Kidney glomerular epithelial cell (primary cell): ENCODE measurements at places on chromosomes 7 and 10.

GRCh38 chr7:96189129-96189820 lies 132.6 kb downstream of the SLC25A13 start:
- no peak for DNase-seq

DNA sequence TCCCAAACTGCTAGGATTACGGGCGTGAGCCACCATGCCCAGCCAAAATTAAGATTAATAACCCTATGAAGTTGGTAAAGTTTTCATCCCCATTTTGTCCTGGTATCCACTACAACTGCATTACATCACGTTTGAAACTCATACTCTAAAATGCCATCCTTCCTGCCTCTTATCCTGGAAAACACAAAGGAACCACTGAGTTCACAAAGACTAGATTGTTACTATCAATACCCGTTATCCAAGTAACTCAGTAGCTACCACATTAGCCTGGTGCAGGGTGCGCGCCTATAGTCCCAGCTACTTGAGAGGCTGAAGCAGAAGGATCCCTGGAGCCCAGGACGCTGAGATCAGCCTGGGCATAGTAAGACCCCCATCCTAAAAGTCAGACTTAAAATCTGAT lies 63.5 kb upstream of the ANAPC16 start:
- no peak for DNase-seq

- DNase-seq: no peak
Observed at GRCh38 chr10:42989481-42989921, 87.4 kb upstream of the RET start.

DNA sequence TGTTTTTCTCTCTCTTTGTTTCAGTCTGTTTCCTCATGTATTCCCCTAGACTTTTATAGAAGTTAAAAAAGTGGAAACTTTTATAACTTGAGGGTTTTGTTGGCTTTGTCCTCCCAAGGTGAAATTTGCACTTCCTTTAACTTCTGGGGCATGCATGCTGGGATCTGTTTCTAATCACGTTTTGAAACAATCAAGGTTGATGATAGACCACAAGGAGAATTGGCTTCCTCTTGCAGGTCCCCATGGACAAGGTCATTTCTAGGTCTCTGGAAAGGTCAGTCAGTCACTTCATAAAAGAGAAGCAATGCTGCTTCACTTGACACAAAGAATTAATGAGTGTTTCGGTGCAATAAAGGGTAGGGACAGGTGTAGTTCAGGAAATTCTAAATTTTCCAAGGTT lies 811.8 kb upstream of the CELF2 start:
- no peak for DNase-seq

- DNase-seq: no peak
Observed at GRCh38 chr7:36153571-36154097, 580 bp downstream of the EEPD1 start.

GRCh38 chr7:582931-583330 lies 63.3 kb upstream of the PDGFA start:
- no peak for DNase-seq

- DNase-seq: no peak
Observed at GRCh38 chr7:155483868-155484325, 26.0 kb downstream of the EN2 start.

GRCh38 chr7:80347173-80347572 lies 164.7 kb downstream of the GNAT3 start:
- no peak for DNase-seq

DNA sequence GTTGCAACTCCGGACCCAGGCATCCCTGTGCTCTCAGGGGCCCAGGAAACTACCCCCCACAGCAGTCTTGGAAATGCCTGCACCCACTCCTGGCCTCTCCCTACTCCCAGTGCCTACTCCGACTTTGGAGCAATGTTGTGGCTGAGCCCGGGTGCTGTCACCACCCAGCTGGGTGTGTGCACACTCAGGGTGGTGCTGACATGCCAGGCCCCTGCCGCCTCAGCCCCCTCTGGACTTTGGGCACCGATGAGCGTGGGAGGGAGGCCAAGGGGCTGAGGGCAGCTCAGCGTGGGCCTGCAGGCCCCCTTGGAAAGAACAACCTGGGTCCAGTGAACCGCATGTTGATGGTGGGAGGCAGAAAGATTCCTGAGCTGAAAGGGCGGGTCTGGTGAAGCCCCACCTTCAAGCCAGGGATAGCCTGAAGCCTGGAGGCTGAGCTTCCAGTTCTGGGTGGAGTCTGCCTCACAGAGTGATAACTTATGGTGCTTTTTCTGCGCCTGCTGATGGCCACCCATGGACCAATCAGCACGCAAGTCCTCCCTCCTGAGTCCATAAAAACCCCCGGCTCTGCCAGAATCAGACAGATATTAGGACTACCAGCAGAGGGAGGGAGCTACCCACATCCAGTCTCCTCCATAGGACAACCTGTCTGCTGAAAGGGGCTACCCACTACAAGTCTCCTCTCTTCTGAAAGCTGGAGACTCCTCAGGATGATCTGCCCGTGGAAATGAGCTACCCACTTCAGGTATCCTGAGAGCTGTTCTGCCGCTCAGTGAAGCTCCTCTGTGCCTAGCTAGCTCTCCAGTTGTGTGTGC lies 380.4 kb upstream of the SORCS1 start:
- no peak for DNase-seq

- no peak for DNase-seq
Observed at GRCh38 chr10:28623483-28623882, 53.8 kb upstream of the BAMBI start.

GRCh38 chr7:116426428-116427156 lies 72.9 kb upstream of the CAV2 start:
- DNase-seq: peak; percentile 61

DNA sequence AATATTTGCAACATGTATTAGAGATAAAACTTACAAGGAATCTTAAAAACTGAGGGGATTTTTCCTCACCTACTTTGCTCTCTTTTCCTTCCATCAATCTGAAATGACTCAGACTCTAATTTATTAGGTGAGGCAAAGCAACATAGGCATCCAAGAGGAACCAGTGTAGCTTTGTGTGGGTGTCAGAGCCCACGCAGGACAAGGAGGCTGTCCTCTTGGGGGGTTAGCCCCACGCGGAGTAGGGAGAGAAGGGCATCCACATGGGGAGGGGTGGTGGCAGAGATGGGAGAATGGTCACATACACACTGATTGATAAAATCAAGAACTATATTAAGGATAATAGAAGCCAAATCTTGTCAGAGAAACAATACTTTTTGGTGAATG lies 33.8 kb upstream of the ARMS2 start:
- no peak for DNase-seq

DNA sequence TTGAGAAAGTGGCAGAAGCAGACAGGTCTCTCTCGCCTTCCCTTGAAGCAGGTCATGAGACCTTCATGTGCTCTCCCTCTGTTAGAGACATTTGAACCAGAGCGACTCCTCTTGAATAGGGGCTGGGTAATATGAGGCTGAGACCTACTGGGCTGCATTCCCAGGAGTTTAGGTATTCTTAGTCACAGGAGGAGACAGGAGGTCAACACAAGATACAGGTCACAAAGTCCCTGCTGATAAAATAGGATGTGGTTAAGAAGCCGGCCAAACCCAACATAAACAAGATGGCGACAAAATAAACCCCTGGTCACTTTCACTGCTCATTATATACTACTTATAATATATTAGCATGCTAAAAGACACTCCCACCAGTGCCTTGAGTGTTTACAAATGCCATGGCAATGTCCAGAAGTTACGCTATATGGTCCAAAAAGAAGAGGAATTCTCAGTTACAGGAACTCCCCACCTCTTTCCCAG lies 43.5 kb upstream of the MSRB2 start:
- DNase-seq: no peak

- DNase-seq: no peak
Observed at GRCh38 chr10:113294868-113295267, 258.0 kb upstream of the HABP2 start.

- DNase-seq: peak; percentile 87
Observed at GRCh38 chr10:683448-684071, 5.9 kb downstream of the DIP2C start.

DNA sequence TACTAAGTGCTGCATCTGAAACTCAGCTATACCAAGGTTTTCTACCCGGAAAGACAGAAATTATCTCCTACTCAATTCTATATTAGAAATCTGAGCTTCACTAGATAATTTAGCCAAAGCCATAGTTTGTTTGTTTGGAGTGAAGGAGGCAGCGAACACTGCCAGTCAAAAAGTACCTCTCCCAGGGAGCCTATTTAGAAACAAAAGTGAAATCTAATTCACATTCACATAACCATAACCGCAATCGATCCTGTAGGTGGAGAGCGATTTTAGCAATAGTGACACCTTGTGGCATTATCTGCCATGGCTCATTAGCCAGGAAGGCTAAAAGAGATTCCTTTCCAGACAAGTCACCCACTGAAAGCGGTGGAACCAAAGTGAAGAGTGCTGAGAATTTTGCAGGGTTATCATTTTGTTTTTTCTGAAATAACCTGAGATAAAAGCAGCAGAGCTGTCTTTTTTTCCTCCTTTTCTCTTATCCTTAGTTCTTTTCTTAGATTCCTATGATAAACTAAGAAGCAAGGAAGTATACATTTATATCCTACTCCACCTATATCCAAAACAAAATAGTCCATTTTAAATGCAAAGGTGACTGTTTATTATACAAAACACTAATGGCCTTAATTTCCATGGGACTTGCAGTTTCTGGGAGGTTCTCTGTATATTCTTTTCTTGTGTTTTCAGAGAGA lies 83.7 kb upstream of the BET1 start:
- DNase-seq: peak; percentile 65

DNA sequence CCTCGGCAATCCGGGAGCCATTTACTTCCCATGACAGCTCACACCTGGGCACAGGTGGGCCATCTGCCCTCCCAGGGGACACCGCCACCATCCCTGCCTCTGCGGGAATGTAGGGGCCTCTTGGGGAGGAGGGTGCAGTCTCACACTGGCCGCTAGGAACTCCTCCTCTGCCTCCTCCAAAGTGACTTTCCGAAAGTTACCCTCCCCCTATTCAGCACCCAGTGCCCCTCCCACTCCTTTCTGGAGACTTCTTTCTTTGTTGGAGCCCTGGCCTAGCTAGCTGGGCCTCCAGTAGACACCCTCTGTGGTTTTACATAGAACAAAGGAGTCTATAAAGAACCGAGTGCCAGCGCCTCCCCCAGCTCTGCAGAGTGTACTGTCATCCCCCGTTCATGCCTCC lies 45.8 kb upstream of the MNX1 start:
- DNase-seq: no peak

DNA sequence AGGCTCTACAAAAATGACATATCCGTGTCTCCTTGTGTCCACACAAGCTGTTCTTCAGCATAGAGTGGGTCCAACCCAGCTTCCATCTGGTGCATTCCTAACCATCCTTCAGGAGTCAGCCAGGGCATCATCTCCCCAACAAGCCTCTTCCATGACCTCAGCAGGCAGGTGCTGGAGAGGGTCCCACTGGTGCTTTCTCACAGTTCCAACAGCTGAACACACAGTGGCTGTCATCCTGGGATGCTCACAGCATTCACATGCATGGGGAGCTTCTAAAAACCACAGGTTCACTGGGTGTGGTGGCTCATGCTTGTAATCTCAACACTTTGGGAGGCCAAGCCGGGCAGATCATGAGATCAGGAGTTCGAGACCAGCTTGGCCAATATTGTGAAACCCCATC lies 6.4 kb upstream of the CYP3A4 start:
- DNase-seq: no peak

DNA sequence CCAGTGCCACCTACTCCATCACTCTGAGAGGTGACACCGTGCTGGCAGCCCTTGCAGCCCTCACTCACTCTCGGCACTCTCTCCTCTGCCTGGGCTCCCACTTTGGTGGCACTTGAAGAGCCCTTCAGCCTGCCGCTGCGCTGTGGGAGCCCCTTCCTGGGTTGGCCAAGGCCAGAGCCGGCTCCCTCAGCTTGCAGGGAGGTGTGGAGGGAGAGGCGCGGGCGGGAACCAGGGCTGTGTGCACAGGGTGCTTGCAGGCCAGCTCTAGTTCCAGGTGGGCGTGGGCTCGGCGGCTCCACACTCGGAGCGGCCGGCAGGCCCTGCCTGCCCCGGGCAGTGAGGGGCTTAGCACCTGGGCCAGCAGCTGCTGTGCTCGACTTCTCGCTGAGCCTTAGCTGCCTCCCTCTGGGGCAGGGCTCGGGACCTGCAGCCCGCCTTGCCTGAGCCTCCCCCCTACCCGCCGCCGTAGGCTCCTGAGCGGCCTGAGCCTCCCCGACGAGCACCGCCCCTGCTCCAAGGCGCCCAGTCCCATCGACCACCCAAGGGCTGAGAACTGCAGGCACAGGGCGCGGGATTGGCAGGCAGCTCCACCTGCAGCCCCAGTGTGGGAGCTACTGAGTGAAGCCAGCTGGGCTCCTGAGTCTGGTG lies 48.7 kb upstream of the SLC35G1 start:
- DNase-seq: no peak

DNA sequence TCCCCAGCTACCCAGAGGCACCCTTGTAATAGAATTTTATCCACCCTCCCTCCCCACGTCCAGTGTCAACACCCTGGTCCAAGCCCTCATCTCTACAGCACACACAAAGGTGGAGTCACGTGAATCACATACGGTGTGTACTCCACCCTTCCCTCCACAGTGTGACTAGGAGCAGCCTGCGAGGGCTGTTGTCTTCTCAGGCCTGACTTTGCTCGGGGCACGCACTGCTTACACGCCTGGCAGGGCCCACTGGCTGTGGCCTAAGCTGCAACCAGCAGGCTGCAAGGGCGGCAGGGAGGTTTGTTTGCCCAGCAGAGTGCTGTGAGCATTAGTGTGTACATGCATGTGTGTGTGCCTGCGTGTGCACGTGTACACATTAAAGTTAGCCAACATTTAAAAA lies 93.7 kb downstream of the COBL start:
- no peak for DNase-seq

- DNase-seq: no peak
Observed at GRCh38 chr7:132933072-132933458, 148.8 kb downstream of the CHCHD3 start.

DNA sequence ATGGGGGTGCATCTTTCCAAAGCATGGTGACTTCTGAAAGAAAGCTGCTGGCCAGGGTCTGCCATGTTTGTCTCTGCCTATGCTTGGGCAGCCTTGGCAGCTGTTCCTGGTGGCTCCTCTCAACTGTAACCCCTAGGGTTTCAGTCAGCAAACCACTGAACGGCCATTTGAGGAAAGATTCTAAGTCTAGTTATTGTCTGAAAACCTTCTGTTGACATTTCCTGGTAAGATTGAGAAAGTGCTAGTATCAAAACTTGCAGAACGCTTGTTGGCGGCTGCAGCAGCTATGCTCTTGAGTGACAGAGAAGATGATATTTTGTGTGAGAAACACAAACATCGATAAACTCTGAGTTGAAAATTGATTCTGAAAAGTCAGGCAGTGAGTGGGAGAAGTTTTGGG lies 523.1 kb downstream of the LRMDA start:
- no peak for DNase-seq

GRCh38 chr7:42414028-42414427 lies 177.0 kb upstream of the GLI3 start:
- DNase-seq: no peak
